H54 (cell line): ENCODE measurements at places on chromosomes 11 and 22.

- DNase-seq: no peak
Observed at GRCh38 chr11:5600374-5600851, 4.0 kb downstream of the TRIM6 start.

GRCh38 chr22:38718414-38718813 lies 12.7 kb downstream of the GTPBP1 start:
- peak; percentile 71 for DNase-seq

DNA sequence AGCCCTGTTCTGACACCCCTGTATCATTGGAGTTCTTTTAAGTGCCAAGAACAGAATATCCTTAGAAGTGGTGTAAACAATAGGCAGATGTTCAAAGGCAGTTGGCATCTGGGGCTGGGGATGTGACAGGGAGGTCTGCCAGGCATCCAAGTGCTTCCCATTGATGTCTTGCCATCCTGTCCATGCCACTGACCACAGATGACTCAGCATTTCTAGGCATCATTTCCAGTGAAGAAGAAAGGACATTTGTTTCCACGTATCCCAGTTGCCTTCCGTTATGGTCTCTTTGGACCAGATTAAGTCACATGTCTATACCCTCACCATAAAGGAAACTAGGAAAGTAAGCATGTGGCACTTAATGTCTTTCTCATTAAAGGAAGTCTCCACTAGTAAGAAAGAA lies 76.7 kb upstream of the BARX2 start:
- DNase-seq: no peak

- no peak for DNase-seq
Observed at GRCh38 chr11:65787649-65788622, 1.1 kb downstream of the OVOL1 start.

DNA sequence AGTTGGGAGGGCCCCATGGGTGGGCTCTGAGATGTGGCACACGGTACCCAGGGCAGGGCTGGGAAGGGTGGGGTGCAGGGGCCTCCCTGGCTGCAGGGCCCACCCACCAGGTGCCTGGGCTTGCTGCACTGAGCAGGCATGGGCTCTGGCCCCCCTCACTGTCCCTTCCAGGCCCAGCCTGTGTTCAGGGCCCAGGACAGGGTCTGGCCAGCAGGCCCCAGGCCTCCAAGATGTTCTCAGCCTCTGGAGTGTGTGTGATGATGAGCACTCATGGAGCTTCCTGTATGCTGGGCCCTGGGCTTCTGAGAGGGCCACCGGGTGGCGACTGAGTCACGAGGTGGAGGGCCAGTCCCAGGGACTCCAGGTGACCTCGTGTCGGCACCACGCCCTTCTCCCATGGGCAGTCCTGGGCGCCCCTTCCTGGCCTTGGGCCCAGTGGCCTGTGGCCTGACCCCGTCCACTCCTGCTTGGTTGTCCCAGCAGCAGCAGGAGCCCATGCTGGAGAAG lies 55.9 kb upstream of the CCDC188 start:
- DNase-seq: peak; percentile 48

GRCh38 chr11:61730240-61730994 lies 22.0 kb upstream of the MYRF start:
- peak; percentile 67 for DNase-seq
